Ascending aorta (tissue), 2 donors: ENCODE measurements at places on chromosomes 1 and 21. TPM values are rescaled to one million over a fixed set of nuclear protein-coding genes. Genes with fewer than 3 reads are reported as not detected.

Gene CCDC181
- total RNA-seq = not detected

Gene JAM2
- total RNA-seq = 54.1 TPM

Gene LRP8
- total RNA-seq = 10.0 TPM

Gene TIE1
- 120 TPM for total RNA-seq

Gene S100A14
- 1.5 TPM for total RNA-seq

Gene S100A7
- total RNA-seq = not detected

Gene GNPAT
- total RNA-seq = 34.8 TPM

Gene SPATA17
- total RNA-seq = not detected

Gene CLDN17
- not detected for total RNA-seq

Gene OR2AK2
- not detected for total RNA-seq

Gene CRP
- 3.8 TPM for total RNA-seq

Gene ZNF678
- 0.75 TPM for total RNA-seq

Gene TSEN15
- total RNA-seq = 14.3 TPM

Gene OPRD1
- total RNA-seq = not detected

- DNase-seq = no peak
Observed at GRCh38 chr1:160459056-160459455, 58.7 kb downstream of the VANGL2 start.

- no peak for DNase-seq
Observed at GRCh38 chr21:44773291-44773932, 28.2 kb downstream of the UBE2G2 start.

DNA sequence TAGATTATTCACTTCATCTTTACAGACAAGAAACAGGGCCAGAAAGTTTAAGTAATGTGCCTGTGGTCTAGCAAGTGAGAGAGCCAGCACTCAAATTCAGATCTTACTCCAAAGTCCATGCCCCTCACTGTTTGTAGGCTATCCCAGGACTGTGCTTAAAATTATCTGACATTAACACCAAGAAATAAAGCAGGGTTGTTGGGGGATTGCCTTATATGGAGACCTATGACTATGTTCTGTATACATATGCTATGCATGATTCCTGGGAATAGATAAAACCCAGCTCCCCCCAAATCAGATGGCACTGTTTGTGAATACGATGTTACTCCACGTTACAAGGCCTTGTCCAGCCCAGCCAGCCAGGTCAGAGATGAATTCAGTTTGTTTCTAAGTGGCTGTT is 131.6 kb upstream of the HOOK1 start:
- DNase-seq = no peak

DNA sequence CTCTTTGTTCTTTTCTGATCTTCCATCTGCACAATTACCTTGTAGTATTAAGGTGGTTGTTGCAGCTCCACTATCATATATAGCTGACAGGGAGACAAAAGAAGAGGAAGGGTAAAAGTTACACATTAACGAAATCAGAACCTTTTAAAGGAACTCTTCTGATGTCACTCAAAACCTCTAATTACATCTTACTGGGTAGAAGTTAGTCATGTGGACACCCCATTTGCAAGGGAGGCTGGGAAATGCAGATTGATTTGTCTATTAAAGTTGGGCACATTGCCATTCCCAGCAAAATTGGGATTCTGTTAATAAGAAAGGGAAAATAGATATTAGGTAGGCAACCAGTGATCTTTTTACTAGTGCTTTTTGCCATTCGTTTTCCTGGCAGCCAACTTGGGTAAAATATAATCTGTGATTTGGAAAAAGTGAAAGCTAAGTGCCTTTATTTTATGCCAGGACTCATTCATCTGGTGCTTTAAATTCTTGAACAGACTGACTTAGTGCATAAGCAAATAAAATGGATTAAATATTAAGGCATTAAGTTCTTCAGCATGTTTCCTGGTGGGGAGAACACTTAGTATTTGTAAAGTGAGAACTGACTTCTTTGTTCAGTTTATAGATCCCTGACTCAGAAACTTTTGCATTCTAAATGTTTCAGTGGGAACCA is 71.3 kb downstream of the DNM3 start:
- DNase-seq = no peak

- no peak for DNase-seq
Observed at GRCh38 chr1:113714606-113715269, 44.5 kb downstream of the PHTF1 start.

- no peak for DNase-seq
Observed at GRCh38 chr1:206797534-206798383, 25.5 kb upstream of the IL10 start.

DNA sequence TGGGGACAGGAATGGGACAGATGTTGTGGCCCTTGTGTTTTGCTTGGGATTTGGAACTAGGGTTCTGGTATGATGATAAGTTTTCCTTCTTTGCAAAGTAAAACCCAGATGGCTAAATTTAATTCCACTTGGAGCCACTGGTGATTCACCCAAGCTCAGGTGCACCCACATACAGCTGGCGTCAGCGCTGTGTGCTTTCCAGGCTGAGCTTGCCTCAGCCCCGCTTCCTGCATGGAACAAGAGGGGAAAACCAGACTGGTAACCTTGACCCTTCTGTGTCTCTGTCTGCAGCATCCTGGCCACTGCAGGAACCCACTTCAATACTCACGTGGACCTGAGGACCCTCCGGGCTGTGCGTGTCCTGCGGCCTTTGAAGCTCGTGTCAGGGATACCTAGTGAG is 94.2 kb downstream of the CACNA1E start:
- DNase-seq = no peak

DNA sequence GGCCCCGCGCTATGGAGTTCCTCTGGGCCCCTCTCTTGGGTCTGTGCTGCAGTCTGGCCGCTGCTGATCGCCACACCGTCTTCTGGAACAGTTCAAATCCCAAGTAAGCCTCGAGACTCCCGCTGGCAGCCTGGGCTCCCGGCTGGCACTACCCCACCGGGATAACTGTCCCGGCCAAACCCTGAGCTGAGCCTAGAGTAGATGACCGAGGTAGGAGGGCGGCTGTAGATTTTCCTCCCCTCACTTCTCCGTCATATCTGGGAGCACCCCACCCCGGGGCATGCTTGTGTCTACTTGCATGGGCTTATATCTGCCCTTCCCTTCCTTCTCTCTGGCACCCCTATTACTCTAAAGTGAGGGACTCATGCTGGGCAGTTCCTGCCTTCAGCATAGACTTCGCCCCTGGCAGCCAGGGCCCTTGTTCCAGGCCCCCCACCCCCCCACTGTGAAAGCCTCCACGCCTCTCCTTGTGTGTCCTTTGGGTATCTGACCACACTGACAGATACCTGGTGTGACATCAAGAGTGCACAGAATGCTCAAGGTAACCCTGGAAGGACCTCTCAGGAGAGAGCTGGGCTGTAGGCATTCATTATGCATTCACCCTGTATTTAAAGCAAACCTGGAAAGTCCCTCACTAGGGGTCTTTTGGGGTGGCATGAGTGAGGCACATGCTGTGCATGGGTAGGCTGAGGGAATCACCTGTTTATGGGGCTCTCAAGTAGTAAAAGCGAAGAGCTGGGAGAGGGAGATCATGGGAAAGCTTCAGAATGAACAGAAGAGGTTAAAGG is 485 bp downstream of the EFNA1 start:
- no peak for DNase-seq

- DNase-seq = no peak
Observed at GRCh38 chr1:8095584-8095983, 69.5 kb upstream of the ERRFI1 start.

GRCh38 chr1:200708769-200709168 is 29.9 kb upstream of the CAMSAP2 start:
- no peak for DNase-seq

DNA sequence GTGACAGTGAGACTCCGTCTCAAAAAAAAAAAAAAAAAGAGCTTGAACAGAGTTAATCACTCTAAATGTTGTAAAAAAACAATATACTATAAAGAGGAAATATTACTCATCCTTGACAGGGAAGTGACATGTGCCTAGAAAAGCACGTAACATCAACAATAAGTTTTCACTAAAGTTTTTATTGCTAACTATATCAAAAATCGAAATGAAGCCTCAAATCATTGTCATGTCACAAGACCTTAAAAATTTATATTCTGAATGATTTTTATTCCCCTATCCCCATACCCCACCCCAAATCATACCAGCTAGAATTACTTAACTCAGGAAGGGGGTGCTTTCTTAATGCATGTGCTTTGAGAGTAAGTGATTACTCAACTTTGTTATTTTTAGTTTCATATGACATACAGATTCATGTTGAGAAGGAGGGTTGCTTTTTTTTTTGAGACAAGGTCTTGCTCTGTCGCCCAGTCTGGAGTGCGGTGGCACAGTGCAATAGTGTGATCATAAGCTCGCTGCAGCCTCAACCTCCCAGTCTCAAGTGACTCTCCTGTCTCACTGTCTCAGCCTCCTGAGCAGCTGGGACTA is 53.6 kb upstream of the MUTYH start:
- no peak for DNase-seq

DNA sequence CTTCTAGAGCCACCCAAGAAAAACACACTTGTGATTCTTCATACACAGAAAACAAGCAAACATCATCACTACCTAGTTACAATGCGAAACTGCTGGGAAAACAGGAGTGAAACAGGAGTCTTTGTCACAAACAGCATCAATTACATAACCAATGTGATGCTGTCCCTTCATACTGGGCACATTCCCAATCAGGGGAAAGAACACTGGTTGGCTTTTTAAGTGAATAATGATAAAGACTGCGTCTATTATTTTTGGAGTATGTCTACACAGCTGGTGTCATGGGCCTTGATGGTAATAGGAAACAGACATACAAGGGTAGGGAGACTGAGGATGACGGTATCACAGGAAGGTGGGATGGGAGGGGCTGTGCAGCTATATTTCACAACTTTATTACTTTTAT is 43.3 kb downstream of the SIPA1L2 start:
- no peak for DNase-seq

- DNase-seq = no peak
Observed at GRCh38 chr1:23422941-23423340, 1.6 kb downstream of the TCEA3 start.

- no peak for DNase-seq
Observed at GRCh38 chr1:11156441-11156840, 32.7 kb upstream of the ANGPTL7 start.

GRCh38 chr1:106899644-106900043 is 156.8 kb upstream of the PRMT6 start:
- DNase-seq = no peak

GRCh38 chr1:156901966-156902915 is 8.7 kb downstream of the PEAR1 start:
- DNase-seq = no peak

- no peak for DNase-seq
Observed at GRCh38 chr1:174682419-174683008, 234.8 kb downstream of the GPR52 start.

DNA sequence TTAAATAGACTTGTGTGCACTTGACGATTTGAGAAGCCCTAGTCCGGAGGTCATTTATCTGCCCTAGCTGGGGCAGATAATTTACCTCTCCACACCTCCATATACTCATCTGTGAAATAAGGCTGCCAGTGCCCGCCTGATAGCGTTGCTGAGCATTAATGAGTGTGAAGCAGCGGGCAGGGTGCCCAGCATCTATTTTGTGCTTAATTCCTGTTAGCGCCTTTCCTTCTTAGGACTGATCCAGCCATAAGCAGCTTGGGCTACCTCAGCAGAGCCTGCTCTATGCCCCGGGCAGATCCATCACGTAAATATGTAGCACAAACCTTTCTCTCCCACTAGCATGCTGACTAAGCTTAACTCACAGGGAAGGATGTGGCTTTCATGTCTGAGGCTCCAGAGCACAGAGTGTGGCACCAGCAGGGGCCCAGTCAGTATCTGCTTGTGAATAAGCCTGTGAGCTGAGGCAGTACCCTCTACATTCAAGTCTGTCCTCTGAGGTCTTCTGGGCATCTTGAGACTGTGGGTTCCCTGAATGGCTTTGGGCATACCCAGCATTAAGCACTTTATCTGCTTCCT is 21.5 kb upstream of the RNF187 start:
- DNase-seq = no peak

DNA sequence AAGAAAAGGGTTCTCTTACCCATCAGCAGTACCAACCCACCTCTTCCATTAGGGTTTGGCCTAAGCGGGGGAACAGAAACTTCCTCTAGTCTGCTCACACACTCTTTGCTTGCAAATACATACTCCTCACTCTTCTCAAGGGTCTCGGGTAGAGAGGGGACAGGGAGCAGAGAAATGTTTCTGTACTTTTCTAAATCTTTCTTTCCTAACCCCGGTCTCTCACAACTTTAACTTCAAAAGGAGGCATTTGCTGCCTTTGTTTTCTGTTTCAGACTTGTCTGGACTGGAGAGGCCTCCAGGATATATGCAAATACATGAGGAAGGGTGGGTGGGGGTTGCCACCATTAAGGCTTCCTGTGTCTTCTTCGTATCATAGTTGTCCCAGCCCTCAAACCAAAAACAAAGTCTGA is 10.5 kb upstream of the LAX1 start:
- DNase-seq = no peak

DNA sequence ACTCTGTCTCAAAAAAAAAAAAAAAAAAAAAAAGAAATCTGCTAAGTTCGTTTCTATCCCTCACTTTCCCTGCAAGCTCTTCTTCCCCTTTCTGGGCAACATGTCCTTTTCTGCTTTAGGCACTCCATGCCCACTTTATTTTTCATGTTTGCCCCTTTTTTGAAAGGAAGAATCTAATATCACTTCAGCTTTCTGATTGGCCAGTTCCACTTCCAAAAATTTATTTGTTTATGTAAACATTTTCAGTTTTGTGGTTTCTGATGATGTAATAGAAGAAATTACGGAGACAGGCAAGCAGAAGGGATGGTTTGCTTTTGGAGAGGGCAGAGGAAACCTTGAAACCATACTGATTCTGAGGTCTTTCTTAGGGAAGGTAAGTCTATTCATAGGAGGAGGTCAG is 15.1 kb downstream of the IFNAR1 start:
- DNase-seq = no peak

DNA sequence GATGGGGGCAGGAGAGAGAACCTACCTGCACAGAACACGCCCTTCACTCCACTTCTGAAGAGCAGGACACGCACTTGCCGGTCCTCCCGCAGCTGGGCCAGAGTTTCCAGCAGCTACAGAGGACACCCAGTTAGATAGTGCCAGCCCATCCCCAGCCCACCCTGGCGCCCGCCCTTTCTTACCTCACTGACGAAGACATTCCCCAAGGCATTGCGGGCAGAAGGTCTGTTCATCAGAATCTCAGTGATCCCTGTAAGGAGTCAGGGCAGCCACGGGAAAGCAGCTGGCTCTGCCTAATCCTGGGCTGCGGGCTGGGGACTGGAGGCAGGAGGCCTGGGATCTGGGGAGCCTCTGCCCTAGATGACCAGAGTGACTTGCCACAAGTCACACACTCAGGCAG is 10.0 kb downstream of the ECHDC2 start:
- no peak for DNase-seq

DNA sequence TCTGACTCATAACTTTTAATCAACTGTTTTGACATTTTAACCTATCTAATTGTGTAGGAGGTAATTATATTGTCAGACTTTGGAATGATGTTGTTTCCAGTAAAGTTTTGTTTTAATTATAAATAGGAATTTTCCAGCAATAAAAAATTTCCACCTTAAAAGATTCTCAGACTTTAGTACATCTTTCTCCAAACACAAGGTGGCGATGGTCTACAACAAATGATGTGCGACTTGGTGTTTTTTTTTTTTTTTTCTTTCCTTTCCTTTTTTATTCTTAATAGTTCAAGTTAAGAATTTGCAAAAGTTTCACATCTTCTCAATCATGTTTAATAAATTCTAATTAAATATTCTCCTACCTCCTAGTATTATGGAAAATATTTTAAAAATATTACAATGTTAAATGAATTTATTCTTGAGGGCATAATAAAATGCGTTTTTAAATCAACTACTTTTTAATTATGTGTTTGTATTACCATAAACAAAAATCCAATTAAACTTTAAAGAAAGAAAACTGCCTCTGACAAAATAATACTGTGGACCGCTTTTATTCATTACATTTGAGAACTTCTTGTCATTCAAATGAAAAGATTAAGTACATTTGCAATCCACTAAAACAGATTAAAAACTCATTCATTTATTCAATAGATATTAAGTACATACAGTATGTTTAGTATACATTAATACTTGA is 4.4 kb upstream of the ADAMTS1 start:
- no peak for DNase-seq
